ENCODE measurements at places on chromosomes 7 and 10.
A peak's percentile ranks its signal among the peaks of the same experiment; 100 is the strongest.

DNA sequence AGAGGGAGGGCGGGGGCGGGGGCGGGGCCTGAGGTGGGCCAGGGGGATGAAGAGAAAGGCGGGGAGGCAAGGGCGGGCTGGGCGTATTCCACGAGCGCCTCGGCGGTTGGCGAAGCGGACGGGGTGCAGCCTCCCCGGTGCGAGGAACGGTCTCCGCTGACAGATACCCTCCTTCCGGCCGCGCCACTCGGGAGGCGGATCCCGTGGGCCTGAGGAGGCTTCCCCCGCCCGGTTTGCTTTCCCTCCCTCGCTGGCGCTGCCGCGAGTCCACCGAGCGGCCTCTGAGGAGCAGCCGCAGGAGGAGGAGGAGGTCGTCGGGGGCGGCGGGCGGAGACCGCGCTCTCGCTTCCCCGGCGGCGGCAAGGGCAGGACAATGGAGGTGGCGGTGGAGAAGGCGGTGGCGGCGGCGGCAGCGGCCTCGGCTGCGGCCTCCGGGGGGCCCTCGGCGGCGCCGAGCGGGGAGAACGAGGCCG, at the start of gene TRIM24:
Gene TRIM24, plus strand, starts transcription at position 84 of the 473 bp plus-strand sequence. Its CDS starts 290 bp downstream, at position 374.
- ATAC-seq, result no peak

- no peak for ATAC-seq
These were observed 8.9 kb downstream of the NFE2L3 start for GRCh38 chr7:26160896-26161295.

DNA sequence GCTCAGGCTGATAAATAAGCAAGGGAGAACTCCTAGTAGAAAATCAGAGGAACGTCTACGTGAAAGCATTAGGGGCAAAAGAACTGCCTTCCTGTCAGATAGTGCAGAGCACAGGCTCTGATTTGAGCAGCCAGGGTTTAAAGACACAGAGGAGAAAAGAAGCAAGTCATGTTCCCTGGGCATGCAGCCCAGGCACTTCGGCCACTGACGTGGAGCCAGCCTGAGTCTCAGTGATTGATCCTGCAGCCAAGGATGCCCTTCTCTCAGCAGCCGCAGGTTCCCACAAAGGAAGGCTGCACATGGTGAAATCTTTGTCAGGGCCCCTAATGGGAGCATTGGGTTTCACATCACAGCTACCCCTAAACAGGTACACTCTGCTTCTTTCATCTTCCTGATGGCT, 161.7 kb upstream of the HPS1 start:
- ATAC-seq, result no peak

DNA sequence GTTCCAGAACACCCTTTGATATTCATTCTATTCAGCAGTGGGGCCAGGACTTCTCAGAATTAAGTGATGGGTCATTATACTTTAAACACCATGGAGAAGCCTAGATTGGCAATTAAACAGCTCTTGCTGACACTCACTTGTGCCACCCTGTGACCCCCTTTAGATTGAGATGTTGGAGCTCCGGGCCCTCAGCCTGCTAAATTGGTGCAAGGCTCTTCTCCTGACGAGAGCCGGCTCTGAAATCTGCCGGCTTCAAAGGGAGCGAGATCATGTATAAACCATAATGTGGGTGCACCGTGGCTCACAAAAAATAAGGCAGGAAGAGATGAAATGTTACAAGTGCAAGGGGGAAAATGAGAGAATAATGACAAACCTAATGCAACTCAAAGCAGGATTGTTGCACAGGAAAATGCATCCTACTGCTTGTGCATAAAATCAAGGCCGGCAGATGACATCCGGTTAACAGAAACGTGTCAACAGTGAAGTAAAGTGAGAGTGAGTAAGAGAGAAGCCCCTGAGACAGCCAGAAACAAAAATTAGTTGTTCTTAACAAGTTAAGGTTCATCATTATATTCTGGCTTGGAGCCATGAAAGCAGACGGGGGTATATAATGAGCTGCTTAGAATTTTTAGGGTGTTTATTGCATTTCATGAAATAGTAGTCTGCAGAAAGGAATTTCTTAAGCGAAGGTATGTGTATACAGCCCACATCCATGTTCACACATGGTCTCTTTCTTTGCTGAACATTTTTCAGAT, 198.2 kb downstream of the TCF7L2 start:
- no peak for ATAC-seq

- no peak for ATAC-seq
These were observed 23.6 kb downstream of the BZW2 start for GRCh38 chr7:16669581-16669980.

DNA sequence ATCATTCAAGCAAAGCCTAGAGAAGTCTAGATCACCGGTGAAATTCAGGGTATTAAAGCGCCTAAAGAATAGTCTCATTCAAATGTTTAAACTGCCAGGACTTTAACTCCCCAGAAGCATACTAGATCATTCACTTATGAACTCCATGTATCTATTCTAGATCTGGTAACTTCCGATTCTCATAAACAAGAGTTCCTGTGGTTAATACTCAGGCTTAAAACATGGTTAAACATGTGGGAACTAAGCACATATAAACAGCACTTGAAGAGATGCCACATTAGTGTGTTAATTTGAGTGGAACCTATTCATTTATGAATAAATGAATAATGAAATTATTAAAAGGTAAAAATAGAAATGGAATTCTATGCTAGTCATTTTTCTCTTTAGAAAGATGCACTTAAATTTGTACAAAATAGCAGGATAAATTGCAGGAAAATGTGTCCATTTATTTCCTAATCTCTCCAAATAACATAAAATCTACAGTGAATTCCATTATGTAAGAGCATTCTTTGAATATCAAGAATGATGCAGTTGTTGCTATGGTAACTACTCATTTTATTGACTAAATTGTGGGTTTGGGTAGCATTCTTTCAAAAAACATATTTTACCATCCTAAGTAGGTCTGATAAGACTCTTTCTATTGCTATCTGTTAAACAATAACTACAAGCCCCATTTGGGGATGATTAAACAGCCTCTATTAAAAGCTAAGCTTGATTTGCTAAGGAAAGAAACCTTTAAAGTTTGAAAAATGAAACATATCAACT, 147.6 kb upstream of the TMEM168 start:
- no peak for ATAC-seq

DNA sequence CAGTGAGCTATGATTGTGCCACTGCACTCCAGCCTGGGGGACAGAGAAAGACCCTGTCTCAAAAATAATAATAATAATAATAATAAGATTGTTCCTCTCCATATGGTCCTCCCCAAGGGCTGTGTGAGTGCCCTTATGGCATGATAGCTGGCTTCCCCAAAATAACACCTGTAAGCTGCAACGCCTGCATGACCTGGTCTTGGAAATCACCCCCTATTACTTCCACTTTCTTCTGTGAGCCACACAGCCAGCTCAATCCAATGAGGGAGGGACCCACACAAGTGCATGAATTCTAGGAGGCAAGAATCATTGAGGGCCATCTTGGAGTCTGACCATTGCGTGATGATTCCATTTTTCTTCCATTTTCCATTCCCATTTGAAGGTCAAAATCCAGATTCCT, 82.7 kb upstream of the CALN1 start:
- no peak for ATAC-seq

DNA sequence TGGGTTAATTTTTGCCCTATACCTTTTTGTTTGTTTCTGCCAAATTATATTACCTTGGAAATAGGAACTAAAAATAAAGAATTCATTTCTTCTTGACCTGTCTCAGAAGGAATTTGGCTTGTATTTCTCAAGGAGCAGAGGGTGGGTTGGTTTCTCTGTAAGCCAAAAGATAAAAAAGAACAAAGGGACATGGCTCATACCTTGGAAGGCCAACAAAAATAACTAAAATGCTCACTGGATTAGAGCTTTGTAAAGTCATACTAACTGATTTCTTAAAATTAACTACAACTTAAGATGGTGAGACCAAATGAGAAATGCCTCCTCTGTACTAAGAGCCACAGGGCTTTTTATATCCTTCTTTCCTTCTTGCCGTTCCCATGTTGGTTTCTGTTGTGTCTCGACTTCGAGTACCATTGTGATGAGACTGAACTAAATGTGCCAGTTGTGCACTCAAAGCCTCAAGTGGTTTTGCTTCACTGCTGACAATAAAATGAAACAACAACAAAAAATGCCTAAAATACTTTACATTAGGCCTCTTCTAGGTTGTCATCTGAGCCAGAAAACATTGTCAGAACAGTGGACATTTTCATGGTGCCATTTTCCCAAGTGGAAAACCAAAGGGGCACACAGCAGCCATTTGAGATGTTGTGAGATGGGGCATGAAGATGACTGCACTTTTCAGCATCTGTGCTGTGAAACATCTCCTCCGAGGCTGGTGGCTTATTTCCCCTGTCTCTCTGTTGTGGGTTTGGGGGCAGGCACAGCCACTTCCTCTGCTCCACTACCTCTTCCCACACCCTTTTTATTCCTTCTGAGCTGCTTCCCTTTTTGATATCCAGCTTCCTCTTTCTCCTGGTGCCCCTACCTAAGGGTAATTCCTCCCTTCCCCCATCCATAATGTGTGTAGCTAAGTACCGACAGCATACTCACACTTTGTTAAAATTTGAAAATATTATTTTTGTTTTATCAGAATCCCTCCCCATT, 51.8 kb upstream of the AGR3 start:
- ATAC-seq, result peak; percentile 54

- peak; percentile 92 for ATAC-seq
These were observed 8.2 kb upstream of the EFCAB10 start for GRCh38 chr7:105589356-105590077.

- peak; percentile 39 for ATAC-seq
These were observed 78.4 kb downstream of the XRCC2 start for GRCh38 chr7:152597507-152597906.

- no peak for ATAC-seq
These were observed 95.1 kb upstream of the CCDC71L start for GRCh38 chr7:106756071-106756470.

GRCh38 chr10:6665847-6666246, 85.8 kb upstream of the PRKCQ start:
- no peak for ATAC-seq

GRCh38 chr7:138962561-138963270, 18.5 kb downstream of the KIAA1549 start:
- peak; percentile 17 for ATAC-seq

- ATAC-seq, result peak; percentile 74
These were observed 169.7 kb downstream of the BUB3 start for GRCh38 chr10:123323884-123324283.

- ATAC-seq, result no peak
These were observed 303.7 kb downstream of the BMPER start for GRCh38 chr7:34208878-34209621.

- ATAC-seq, result no peak
These were observed 317.6 kb upstream of the PLXDC2 start for GRCh38 chr10:19498393-19499290.

GRCh38 chr7:130096243-130096827, 26.0 kb downstream of the KLHDC10 start:
- ATAC-seq, result no peak

DNA sequence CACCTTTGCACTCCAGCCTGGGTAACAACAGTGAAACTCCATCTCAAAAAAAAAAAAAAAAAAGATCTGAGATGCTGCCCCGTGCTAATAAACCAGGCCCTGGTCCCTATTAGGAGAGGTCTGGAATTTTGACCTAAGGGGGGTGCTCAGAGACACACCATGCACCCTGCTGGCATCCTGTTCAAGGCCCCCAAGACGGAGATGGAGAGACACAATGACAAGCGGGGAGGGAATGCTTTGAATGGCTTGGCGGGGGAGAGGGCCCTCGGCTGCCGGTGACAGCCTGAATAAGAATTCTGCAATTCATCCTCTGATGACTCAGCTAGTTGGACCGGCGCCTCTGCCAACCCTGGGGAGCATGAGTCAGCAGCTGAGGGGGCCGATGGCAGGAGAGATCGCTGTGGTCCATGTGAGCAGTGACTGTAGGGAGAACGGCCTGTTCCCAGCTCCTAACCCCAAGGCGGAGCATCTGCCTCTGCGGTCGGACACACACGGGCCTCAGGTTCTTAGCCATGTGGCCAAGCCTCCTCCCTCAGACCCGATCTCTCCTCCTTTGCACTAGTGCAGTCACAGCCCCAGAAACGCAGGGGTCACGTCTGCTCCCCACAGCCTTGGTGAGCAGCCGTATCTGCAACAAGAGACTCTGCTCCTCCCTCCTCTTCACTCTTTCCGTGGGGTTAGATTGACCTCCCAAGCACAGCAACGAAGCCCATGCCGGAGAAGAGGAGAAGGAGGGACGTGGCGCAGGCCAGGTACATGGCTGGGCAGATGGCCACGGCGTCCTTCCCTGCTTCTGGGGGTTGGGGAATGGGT, 14.9 kb downstream of the TRIM56 start:
- ATAC-seq, result peak; percentile 36

- ATAC-seq, result no peak
These were observed 58.3 kb upstream of the FAM20C start for GRCh38 chr7:134029-134428.

DNA sequence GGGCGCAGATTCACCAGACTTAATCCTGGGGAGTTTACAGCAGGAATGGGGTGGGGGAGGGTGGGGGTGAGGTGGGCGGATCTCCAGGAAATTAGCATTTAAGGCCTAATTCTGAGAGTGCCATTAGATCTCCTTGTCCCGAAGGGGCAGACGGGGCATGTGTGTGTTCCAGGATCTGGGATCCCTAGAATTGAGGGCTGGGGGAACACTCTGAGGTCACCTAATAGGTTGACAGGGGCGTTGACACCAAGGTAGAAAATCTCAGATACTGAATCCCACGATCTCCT, 9.4 kb upstream of the EPHB4 start:
- ATAC-seq, result no peak

DNA sequence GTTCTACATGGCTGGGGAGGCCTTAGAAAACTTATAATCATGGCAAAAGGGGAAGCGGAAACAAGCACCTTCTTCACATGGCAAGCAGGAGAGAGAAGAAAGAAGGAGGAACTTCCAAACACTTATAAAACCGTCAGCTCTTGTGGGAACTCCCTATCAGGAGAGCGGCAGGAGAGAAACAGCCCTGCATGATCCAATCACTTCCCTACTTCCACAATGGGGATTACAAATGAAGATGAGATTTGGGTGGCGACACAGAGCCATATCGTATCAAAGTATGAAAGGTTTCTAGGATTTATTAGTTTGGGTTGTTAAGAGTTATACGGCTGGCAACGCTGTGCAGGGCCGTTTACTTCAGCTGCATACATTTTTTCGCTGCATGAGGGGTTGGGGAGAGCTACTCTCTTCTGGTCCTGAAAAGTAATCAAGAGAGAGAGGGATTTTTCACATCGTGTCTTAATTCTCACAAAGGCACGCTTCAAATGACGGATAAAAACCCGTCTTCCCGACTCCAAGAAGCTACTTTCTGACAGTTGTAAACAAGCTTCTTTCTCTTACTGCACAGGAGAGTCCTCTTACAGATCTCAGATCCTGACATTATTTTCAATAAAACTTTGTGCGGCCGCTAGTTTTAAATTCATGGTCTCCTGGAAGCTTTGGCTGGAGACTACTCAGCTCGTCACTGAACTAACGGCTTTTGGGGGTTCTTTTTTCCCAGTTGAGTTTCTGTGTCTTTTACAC, 751 bp upstream of the GTPBP10 start:
- ATAC-seq, result peak; percentile 2

DNA sequence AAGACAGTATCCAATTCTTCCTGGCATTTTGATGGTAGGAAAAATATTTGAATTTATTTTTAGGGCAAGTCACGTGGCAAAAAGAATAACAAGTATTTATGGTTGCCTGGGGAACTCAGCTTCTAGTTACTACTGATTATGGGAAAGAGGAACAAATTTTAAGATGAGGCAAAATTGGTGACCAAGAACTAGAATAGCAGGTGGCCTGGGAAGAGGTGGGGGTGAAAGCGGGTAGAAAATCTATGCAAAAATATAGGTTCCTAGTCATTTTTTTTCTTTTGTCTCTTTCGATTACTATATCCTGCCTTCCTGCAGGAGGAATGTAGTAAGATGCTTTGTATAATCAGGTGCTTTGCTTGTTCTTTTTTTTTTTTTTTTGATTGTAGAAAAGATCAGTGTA, 27.8 kb downstream of the ENTPD1 start:
- ATAC-seq, result peak; percentile 84

All from stimulated activated memory B cell treated with anti-CD40 and anti-IgM and Interleukin-4, amounts not matched to agents 10 μg/mL and 1 μg/mL and 100 μg/mL, for 72 hours (primary cell).